ENCODE measurements at places on chromosomes 12 and 14. TPM values are rescaled to one million over a fixed set of nuclear protein-coding genes. Genes with fewer than 3 reads are reported as not detected.
A peak's percentile ranks its signal among the peaks of the same experiment; 100 is the strongest.

- DNase-seq: no peak
Measured at GRCh38 chr12:15677228-15677627, 112.0 kb downstream of the EPS8 start.

DNA sequence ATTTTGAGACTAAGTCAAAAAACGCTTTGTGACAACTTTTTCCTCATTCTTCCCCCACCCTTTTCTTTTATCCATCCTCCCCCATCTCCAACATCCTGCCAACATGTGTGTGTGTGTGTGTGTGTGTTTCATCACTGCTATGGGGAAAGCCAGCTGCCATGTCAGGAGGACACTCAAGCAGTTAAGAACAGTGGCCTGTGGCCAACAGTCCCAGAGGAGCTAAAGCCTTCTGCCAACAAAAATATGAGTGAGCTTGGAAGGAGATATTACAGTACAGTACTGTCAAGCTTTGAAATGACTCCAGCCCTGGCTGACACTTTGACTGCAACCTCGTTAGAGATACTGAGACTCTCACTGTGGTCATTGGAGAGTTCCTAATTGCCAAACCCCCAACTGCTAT, 5.0 kb upstream of the CSRP2 start:
- peak; percentile 54 for DNase-seq

- DNase-seq: no peak
Measured at GRCh38 chr12:33093534-33093933, 197.0 kb upstream of the PKP2 start.

DNA sequence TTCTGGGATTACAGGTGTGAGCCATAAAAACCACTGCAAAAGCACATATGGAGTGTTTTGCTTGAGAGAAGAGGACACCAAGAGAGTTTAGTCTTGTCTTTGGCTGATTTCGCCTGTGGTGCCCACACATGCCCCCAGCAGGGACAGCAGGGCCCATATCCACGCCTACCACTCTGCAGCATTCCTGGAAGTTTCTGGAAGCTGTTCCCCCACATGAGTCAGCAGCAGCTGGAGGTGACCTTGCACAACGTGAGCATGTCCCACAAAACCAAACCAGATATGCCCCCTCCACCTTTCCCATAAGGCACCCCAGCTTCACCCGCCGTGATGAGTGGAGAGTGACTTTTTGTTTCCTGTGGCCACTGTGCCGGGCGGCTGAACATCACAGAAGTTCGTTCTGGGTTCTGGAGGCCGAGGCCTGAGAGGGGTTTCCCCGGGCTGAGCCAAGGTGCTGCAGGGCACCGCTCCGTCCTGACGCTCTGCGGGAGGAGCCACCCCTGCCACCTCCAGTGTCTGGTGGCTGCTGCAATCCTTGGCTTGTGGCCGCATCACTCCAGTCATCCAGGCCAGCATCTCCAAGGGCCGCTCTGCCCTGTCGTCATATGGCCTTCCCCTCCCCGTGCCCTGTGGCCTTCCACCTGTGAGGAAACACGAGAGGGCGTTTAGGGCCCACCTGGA, 4.7 kb downstream of the ASPG start:
- no peak for DNase-seq

DNA sequence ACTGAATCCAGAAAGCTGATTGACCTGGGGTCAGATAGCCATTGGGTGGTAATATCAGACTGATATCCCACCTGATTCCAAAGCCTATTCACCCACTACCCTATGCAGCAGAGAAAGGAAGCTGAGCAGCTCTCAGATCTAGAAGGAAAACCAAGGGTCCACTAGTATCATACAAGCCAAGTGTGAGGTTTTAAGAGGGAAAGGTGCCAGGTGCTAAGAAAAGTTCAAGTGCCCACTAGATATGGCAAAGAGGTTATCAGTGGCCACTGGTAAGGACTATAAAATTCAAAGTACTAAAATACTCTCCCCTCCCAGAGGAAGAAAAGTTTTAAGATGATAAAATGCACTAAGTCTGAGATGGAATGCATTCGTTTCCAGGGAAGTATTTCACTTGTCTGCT, 85.6 kb downstream of the PPM1H start:
- no peak for DNase-seq

- no peak for DNase-seq
Measured at GRCh38 chr14:89476354-89476896, 59.4 kb upstream of the FOXN3 start.

DNA sequence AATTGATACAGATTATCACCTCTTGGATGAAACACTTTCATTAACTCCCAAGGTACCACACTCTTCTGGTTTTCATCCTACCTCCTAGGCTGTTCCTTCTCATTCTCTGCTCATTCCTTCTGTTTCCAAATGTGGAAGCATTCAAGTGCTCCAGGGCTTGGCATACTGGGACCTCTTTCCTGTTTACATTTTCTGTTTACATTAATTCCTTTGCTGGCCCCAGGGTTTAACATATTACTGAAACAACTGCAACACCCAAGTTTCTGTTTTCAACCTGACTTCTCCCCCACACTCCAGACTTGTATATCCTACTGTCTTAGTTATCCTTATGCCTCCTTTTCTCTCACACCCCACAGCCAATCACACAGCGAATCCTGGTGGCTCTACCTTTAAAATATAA, 386.3 kb upstream of the GARIN6 start:
- no peak for DNase-seq

DNA sequence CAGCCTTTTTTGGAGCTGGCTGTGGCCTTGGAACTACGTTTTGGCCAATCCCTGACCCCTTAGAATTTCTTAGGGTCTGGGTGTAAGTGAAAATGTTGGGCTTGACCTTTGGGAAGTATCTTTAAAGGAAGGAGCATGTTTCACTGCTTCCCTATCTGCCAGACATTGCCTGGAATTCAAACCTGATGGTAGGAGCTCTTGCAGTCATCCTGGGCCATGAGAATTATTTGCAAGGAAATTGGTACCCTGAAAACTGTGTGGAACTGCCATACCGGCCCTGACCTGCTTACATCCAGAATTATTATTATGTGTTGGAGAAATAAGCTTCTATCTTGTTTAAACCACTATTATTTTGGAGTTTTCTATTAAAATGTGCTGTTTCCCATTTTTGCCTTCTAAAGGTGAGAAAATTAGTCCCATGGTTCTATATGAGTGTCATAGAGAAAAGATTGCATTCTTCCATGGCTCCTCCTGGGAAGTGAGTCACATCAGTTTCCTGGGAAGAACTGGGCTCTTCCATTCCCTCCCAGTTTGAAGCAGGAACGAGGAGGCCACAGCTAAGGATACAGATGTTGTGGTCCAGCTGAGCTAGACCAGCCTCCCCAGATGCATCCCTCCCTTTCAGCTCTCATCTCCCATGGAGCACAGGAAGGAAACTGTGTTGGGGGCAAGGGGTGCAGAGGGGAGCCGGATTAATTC, 9.5 kb upstream of the PGF start:
- no peak for DNase-seq

DNA sequence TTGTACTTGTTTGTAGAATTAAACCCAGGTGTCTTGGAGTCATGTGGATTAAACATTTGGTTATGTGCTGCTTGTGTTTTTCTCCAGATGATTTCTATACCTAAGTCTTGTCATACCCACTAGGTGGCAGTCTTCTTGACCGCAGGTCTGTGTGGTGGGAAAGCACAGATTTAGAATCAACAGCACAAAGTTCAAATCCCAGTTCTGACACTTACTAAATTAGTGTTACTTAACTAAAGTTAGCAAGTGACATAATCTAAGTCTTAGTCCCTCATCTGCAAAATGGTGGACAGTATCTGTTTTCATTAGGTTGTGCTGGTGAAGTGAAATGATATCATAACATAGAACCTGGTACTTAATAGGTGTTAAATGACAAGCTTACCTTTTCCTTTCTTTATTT, 151.0 kb upstream of the ARHGAP5 start:
- no peak for DNase-seq

DNA sequence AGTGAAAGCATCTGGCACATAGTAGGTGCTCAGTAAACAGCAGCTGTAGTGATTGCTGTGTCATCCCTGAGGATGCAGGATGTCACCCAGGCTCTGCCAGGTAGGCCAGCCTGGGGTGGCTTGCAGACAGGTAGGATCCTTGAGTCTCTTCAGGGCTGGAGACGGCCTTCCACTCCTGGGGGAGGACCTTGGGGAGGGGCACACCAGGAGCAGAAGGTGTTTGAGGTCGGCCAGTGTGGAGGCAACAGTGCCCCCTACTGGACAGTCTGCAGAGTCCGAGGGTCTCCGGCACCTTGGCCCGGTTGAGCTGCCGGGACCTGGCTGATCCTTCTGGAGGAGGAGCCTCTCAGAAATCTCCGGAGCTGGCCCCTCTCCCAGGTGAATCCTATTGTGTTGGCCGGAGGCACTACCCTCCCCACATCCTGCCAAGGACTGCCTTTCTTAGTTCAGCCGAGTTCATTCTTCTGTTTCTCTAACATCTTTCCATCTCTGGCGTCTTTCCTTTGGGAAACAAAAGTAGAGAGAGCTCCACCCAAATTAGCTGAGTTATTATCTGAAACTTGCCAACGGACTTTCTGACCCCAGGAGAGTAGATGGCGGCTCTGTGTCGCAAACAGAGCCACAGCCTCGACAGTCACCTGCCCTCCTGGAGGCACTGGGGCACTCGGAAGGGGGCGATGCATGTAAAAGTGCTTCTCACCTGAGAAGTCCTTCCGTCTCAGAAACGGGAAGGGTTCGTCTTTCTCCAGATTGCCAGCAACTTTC, 41.8 kb upstream of the CLMN start:
- no peak for DNase-seq

- peak; percentile 32 for DNase-seq
Measured at GRCh38 chr14:55707365-55707804, 127.4 kb downstream of the KTN1 start.

- no peak for DNase-seq
Measured at GRCh38 chr12:102478405-102479098, 1.8 kb downstream of the IGF1 start.

- no peak for DNase-seq
Measured at GRCh38 chr14:77303417-77304156, 17.1 kb downstream of the POMT2 start.

GRCh38 chr12:113230315-113231234, 9.3 kb downstream of the TPCN1 start:
- DNase-seq: no peak

GRCh38 chr12:128761379-128761790, 62.4 kb downstream of the SLC15A4 start:
- no peak for DNase-seq

GRCh38 chr12:83257726-83258125, 571.0 kb downstream of the TMTC2 start:
- no peak for DNase-seq

GRCh38 chr12:130847112-130847511, 8.1 kb upstream of the STX2 start:
- no peak for DNase-seq

GRCh38 chr12:116697716-116698115, 40.2 kb downstream of the SPRING1 start:
- no peak for DNase-seq

DNA sequence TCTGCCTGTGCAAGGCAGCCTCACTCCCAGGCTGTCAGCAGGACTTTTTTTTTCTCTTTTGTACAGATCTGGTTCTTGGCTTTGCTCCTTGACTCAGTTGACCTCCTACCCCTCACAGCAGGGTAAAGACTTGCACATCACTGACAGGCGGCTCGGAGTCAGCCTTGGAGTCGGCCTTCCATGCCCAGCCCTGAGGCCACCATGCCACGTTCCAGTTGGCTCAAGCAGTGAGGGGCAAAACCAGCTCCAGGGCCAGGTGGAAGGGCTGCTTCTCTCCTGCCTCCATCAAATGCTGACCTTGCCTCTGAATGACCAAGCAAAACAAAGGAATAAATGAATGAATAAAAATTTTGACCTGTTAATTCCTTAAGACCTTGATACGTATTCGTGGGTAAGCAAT, 27.6 kb downstream of the JAG2 start:
- no peak for DNase-seq

GRCh38 chr14:104281768-104282301, 143.4 kb downstream of the KIF26A start:
- no peak for DNase-seq

- no peak for DNase-seq
Measured at GRCh38 chr12:58008634-58009033, 67.3 kb downstream of the ATP23 start.

- no peak for DNase-seq
Measured at GRCh38 chr14:73280903-73281302, 43.6 kb downstream of the PAPLN start.

DNA sequence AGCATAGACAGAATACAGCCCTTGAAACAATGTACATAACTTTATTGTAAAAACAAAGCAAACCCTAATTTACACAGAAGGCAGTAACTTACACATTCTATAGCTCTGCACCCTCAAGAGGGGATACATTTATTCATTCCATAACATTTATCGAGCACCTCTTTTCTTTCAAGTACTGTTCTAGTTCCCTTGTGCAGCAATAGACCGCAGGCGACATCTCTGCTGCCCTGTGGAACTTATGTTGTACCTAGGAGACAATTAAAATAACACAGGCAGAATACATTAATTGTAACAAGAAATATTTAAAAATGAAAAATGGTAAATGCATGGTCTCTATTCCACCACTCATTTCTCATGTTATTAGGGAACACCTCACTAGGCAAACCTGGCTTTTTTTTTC, 1.4 kb upstream of the ARHGDIB start:
- no peak for DNase-seq

- DNase-seq: no peak
Measured at GRCh38 chr12:124581307-124582107, 14.1 kb upstream of the NCOR2 start.

DNA sequence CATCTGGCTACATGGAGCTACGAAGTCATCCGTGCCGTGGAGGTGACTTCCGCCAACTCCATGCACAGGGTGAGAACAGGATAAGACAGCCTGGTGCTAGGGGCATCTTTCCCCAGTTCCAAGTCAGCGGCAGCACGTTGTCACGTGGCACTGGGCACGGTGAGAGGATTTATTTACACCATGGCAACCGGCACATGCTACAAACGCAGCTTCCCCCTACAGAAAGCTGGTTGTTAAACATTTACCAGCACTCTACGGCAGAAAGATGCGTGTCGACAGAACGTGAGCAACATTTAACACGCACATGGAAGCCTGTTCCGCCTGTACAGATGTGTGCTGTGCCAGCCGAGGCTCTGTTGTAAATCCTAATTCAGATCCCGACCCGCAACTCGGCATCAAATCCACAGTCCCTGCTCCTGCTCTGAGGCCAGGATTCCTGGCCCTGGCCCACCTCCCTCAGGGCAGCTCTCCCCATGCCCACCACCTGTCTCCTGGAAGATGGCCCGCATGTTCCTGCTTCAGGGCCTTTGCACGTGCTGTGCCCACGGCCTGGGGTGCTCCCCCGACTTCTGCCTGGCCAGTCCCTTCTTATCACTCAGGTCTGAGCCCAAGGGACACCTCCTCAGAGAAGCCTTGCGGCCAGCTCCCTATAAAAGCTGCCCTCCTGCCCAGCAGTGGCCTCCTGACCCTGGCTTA, 114.1 kb downstream of the RFLNA start:
- DNase-seq: no peak

GRCh38 chr14:55126932-55127459, 2.1 kb upstream of the LGALS3 start:
- no peak for DNase-seq

ZNF641 gene
- polyA plus RNA-seq: 21.4 TPM

VRTN gene
- polyA plus RNA-seq: not detected

SIX6 gene
- not detected for polyA plus RNA-seq

FRS2 gene
- 43.1 TPM for polyA plus RNA-seq

NCOR2 gene
- polyA plus RNA-seq: 80.4 TPM

CLEC4C gene
- polyA plus RNA-seq: not detected

KERA gene
- not detected for polyA plus RNA-seq

TMTC1 gene
- 32.8 TPM for polyA plus RNA-seq

B4GALNT3 gene
- 22.2 TPM for polyA plus RNA-seq

PLCZ1 gene
- polyA plus RNA-seq: 0.73 TPM

CMA1 gene
- polyA plus RNA-seq: 0.50 TPM

KIF5A gene
- 0.64 TPM for polyA plus RNA-seq

SPIC gene
- polyA plus RNA-seq: not detected

BDKRB2 gene
- polyA plus RNA-seq: 3.5 TPM

CARMIL3 gene
- 2.0 TPM for polyA plus RNA-seq

PRIMA1 gene
- 1.7 TPM for polyA plus RNA-seq
